ENCODE measurements at places on chromosomes 1 and 21.

- DNase-seq, result no peak
Observed at GRCh38 chr1:247322849-247323586, 8.6 kb downstream of the ZNF496 start.

DNA sequence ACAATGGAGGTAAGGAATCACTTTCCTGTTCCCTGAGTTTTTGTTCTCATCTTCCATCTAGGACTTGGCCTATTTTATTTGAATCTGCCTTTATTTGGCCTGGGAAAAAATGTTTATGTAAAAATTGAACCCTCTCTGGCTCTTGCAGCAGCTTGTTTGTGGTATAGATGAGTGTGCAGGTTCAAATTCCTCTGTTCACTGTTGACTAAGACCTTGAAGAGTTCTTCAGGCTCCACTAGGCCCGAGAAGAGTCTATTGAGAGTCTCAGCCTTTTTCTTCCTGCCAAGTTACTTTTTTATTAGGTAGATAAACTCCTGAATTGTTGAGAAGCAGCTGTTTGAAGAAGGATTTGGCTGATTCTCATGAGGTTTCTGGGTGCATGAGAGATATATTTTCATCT lies 248.8 kb upstream of the ADGRL2 start:
- DNase-seq, result no peak

DNA sequence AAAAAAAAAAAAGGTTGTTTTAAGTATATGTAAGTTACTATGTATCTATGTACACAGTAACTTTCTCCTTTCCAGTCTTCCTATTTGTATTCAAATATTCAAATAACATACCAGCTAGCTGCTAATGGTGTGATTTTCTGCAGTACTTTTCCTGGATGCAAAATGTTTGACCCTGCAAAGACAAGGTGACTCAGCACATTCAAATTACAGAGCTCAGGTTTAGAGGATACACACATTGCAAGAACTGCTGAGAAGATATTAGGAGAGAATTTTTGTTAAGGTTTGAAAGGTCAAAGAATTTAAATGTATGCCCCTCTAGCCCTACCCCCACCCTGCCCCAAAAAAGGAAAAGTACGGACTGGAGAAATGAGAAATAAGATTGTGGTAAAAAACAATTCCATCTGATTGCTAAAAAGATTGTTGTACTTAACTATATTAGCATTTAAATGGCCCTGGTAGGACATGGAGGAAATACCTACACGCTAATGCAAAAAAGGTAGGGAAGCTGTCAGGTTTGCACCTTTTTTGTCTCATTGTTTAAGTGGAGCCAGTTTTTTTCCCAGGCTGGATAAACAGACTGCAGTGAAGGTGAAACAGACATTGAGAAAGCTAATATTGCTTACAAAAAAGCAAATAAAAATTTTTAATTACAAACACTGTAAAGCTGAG lies 45.6 kb downstream of the ZNF281 start:
- peak; percentile 70 for DNase-seq

DNA sequence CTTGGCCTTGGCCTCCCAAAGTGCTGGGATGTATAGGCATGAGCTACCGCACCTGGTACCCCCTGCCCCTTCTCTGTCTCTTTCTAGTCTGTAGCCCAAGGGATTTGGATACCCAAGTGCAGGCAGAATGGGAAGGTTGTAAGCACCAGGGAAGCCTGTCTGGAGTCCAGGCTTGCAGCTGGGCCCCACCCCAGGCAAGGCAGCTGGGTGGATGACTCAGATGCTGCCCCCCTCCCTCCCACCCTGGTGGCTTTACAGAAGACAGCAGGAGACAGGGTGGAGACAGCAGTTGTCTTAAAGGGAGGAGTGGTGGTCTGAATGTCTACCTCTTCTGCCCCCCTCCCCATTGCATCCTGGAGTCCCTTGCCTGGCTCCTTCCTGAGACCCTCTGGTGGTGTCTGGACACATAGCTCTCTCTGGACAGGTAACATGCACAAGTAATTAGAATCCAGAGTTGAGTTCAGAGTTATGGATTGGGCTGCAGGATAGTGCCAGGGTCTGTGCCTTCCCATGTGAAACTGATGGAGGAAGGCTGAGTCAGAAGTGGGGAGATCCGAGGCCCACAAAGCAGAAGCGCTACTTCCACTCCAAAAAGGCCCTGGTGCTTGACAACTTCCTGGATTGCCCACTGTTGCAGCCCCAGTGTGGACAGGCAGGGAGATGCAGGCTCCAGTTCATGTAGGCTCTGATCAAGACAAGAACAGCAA lies 5.1 kb downstream of the LMNA start:
- peak; percentile 91 for DNase-seq

DNA sequence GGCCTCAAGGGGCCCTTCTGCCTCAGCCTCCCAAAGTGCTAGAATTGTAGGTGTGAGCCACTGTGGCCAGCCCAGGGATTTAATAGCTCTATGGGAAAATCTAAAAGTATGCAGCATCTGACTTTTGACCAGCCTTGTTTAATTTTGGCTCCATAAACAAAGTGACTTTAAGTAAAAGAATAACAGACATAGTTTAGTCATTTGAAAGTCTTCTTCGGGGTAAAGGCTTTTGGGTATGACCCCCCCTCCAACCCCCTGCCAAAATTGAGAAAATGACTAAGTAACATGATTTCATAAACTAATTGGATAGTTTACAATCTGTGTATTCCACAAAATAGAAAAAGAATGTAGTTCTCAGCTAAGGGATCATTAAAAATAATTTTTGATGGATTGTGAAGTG lies 17.0 kb downstream of the GPBP1L1 start:
- DNase-seq, result peak; percentile 44

- DNase-seq, result no peak
Observed at GRCh38 chr1:247833601-247834000, 8.1 kb downstream of the OR11L1 start.

DNA sequence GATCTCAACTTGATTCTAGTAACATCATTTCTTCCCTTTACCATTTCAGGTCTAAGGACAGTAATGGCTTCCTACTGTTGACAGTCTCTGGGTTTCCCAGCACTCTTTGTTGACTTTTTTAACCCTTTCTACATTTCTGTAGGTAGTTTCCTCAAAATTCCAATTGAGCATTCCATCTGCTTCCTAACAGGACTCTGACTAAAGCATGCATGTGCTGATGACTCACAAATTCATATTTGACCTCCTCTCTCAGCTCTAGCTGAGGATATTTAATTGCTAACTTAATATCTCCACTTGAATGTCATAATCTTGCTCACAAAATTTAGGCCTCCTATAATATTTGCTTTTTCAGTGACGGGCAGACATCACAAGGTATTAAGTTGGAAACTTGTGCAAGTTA lies 93.3 kb upstream of the ZNHIT6 start:
- DNase-seq, result peak; percentile 47

GRCh38 chr1:33274446-33274845 lies 18.2 kb downstream of the ZNF362 start:
- DNase-seq, result no peak

GRCh38 chr1:64248065-64248464 lies 44.6 kb downstream of the UBE2U start:
- DNase-seq, result no peak

- peak; percentile 0 for DNase-seq
Observed at GRCh38 chr1:104921525-104921924, 1171.8 kb downstream of the AMY1C start.

- DNase-seq, result no peak
Observed at GRCh38 chr1:227893949-227894721, 53.6 kb downstream of the WNT9A start.

- DNase-seq, result no peak
Observed at GRCh38 chr21:45050345-45050796, 24.0 kb upstream of the ADARB1 start.

- no peak for DNase-seq
Observed at GRCh38 chr1:43537423-43538142, 6.9 kb downstream of the PTPRF start.

DNA sequence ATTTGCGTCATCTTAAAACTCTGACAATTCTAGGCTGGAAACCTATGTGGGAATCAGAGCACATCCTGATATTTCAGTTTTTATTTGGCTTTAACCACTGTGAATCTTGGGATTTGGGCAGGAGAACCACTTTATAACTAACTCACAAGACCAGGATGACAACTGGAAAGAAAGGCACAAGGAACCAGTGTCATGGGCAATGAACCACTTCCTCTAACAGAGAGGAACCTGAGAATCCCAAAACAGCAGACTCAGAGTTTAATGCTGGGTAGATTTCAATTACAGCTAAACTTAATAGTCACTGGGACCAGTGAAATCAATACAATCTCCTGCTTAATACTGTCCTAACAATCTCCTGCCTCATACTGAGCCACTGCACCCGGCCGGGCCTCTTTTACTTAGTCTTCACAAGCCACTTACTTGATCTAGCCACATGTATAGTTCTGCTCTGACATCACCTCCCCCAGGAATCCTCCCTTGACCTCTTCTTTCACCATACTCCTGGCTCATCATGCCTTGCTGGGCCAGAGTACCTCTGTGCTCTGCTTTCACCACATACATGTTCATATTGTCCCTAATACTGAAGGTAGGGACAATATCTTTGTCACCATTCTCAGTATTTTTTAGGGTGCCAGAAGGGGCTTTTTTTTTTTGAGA lies 20.2 kb upstream of the SLFNL1 start:
- peak; percentile 45 for DNase-seq

DNA sequence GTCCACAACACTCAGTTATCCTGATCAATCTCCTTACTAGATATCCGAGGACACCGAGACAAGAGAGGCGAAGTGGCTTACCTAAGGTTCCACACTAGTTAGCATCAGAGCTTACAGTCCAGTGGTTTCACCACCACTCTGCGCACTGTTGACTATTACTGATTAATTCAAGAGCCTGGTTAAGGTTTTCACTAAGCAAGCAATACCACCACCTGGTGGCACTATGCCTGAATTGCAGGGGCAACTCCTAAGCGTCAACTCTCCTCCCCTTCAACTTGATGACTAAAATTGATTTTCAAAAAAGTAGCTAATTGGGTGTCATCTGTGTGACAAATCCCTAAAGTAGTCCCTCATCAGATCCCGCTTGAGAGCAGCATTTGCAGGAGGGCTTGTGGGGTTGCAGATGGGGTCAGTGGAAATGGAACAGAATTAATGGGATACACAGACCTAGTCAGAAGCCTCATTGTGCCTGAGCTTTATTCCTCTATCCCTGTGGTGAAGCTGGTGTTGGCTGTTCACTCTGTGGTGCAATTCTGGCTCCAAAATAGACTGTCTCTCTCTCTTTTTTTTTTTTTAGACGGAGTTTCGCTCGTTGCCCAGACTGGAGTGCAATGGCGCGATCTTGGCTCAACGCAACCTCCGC lies 9.1 kb downstream of the TTC22 start:
- no peak for DNase-seq

DNA sequence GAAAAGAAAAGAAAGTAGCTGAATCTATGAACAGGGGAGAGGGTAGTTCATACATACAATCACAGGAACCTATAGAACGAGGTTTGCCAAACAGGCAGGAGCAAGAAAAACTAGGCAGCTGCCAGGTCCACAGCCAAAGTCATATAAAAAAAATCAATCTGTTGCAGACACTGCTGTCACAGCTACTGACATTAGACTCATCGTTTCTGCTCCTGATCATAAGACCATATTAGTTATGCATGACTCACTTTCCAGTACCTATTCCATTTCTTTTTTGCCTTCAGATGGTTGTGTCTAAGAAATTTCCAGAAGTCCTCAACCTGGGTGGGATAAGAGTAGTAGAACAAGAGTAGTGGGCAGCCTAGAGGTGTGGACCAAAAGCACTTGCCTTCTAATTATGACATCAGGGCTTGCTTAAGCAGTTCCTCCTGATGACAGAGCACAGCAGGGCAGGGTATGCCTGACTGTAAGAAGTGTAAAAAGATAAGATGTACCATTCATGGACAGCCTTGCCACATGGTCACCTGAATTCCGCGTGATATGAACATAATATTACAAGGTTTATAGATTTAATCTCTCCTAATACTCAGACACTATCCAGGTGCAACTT lies 323.2 kb upstream of the SGIP1 start:
- peak; percentile 58 for DNase-seq

- DNase-seq, result no peak
Observed at GRCh38 chr1:208106218-208106617, 138.0 kb downstream of the PLXNA2 start.

DNA sequence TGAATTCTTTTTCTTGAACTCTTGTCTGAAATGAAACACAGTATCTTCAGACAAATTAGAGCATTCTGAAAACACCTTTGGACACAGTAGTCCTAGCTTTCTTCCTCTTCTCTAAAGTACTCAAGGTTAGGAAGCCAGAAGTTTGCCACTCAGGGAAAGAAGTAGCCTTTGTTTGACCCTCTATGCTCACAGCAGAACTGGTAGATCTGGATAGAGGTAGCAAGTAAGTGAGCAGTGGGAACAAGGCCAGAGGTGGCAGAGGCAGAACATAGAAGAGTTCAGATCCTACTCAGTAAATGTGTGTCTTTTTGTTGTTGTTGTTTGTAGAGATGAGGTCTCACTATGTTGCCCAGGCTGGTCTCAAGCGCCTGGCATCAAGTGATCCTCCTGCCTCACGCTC lies 7.4 kb upstream of the PIGR start:
- no peak for DNase-seq

GRCh38 chr1:76239470-76239918 lies 164.9 kb downstream of the ST6GALNAC3 start:
- DNase-seq, result no peak

- DNase-seq, result peak; percentile 51
Observed at GRCh38 chr1:230288641-230289349, 137.3 kb downstream of the PGBD5 start.

- no peak for DNase-seq
Observed at GRCh38 chr1:24322470-24323177, 3.5 kb downstream of the GRHL3 start.

DNA sequence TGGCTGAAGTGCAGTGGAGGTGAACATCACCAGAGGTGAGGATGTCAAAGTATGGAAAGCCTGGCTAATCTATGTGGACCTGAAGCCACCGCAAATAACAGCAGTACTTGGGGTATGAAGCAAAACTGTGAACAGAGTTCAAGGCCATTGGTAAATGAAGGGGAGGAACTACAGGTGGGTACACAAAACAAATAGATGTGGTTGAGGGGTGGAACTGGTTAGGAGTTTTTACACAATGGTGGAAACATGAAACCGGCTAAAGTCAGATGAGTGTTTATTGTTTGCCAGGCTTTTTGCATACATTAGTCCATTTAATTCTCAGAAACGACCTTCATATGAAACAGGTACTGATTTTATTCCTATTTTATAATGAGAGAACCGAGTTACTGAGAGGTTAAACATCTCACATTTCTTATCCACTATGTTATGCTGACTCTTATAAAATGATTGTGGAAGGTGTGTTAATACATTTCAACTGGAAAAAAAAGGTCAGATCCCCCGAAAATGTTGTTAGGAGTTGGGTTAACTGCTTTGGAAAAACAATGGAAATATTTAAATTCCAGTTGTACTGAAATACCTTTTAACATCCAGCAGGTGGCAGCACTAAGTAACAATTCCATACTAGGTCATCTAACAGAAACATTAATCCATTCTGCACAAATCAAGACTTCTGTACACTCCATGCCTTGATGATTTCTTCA lies 44.3 kb upstream of the GTF2B start:
- DNase-seq, result peak; percentile 54

DNA sequence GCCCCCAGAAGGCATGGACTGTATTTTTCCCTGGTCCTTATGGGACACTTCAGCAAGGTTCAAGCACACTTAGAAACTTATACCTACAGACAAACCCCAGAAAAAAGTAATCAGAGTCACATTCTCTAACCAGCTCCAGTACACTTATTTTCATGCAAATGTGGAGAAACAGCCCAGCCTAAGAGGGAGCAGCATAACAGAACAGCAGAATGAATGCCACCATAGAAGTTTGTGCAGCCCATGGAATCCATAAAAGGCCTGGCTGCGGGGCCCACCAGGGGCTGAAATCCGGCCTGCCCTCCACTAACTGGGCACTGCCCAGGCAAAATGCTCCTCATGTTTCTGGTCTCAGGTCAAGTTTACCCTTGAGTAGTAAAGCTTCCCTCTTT lies 60.4 kb upstream of the ATP1A1 start:
- DNase-seq, result no peak
